K562 (cell line): ENCODE measurements at places on chromosomes 1 and 21.

- no peak for DNase-seq
Observed at GRCh38 chr1:16925635-16926490, 4.1 kb downstream of the CROCC start.

DNA sequence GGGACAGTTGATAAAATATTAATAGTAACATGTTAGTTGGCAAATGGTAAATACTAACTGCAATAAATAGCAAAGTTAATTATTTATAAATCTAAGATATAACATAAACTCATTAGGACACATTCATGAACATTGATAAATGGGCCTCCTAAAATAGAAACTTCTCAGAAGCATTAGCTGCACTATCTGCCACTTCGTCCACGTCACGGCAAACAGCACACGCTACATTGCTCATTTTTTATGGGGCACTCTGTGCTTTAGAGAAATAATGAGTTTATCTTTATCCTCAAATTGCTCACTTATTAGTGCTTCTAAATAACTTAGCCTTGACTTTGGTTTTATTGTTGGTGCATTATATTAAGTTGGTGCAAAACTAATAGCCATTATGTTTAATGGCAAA is 16.3 kb upstream of the HPCAL4 start:
- DNase-seq: no peak

GRCh38 chr1:38615680-38616079 is 243.9 kb downstream of the RRAGC start:
- DNase-seq: no peak

- no peak for DNase-seq
Observed at GRCh38 chr1:53060579-53060978, 1.4 kb upstream of the PODN start.

DNA sequence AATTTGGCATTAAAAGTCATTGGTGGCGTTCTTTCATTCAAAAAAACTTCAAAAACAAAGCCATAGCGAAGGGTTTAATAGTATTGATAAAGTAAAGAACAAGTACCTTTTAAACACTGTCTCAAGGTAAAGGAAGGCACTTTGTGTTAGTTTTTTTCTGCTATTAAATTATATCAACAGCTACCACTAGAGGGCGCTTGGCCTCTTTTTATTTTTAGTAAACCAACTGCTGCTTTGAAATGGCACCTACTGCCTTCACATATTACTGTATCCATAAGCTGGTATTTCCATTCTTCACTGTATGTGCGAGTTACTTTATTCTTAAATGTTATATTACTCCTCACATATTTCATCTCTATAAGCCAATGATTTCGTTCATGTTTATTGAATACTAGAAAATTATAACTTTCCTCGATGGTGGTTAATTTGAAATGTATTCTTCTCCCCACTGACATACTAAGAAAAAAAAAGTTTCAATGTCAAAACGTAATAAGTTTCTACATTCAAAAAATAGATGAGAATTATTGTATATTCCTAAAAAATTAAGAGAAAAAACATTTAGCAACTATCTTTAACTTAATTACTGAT is 125.7 kb upstream of the CXADR start:
- DNase-seq: peak; percentile 50

GRCh38 chr1:6009120-6010040 is 17.2 kb upstream of the NPHP4 start:
- no peak for DNase-seq

DNA sequence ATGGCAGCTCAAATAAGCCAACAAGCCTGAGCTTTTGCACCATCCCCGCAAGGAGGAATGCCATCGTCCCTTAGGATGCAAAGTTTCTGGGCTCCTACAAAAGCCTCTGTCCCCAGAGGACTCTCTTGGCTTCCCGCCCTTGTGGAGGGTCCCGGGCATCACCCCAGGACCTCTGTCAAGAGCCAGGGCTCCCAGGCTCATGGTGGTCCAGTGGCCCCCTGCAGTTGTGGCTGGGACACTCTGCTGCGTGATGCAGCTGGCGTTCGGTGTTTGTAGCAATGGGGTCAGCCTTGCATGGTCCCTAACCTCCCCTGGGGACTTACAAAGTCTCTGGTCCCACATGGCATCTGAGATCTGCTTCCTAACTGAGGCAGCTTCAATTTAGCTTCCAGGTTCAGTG is 104.7 kb downstream of the RIPK4 start:
- no peak for DNase-seq
